NCI-H146 (cell line): ENCODE measurements at places on chromosomes 13 and 19.

GRCh38 chr13:81012031-81012430 lies 671.1 kb upstream of the SPRY2 start:
- DNase-seq: no peak

GRCh38 chr19:52648336-52649016 lies 10.3 kb upstream of the ZNF83 start:
- no peak for DNase-seq

GRCh38 chr19:56106397-56106849 lies 14.7 kb downstream of the ZNF787 start:
- no peak for DNase-seq

DNA sequence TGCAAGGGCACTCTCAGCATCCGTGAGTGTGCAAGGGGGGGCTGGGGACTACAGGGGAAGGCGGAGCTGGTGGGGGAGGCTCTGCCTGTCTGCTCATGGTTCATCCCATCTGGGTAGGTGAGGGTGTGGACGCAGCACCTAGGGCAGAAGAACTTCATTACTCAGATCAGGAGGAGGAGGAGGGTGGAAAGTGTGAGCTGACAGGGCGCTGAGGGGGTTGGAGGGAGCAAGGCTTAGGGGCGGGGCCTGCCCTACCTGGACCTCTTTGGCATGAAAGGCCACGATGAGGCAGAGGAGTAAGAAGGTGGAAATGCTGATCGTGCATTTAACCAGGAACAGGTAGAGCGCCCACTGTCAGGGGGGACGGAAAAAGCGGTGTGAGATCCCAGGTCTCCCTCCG lies 4.5 kb downstream of the KCNN4 start:
- DNase-seq: no peak

GRCh38 chr13:110151462-110151861 lies 155.5 kb downstream of the COL4A1 start:
- DNase-seq: no peak

GRCh38 chr19:3403489-3404323 lies 37.3 kb downstream of the NFIC start:
- no peak for DNase-seq

DNA sequence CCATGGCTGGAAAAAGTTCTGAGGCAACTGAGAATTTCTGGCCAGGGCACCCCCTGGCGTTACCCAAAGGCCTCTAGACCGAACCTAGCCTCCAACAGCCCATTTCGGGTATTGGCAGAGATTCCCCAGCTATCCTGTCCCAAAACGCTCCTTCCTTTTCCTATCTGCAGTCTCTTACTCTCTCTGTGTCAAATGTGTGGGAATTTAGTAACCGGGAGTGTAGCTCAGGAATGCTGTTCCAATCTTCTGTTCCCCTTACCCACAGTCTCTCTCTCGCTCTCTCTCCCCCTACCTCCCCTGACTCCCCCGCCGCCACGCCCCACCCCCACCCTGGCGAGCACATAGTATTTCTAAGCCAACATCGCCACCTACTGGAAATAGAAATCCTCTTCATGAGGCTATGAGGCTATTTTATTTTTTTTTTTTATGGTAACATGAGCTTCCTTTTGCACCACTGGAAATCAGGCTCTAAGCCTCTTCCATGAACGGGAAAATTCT lies 27.0 kb downstream of the OXGR1 start:
- DNase-seq: no peak

DNA sequence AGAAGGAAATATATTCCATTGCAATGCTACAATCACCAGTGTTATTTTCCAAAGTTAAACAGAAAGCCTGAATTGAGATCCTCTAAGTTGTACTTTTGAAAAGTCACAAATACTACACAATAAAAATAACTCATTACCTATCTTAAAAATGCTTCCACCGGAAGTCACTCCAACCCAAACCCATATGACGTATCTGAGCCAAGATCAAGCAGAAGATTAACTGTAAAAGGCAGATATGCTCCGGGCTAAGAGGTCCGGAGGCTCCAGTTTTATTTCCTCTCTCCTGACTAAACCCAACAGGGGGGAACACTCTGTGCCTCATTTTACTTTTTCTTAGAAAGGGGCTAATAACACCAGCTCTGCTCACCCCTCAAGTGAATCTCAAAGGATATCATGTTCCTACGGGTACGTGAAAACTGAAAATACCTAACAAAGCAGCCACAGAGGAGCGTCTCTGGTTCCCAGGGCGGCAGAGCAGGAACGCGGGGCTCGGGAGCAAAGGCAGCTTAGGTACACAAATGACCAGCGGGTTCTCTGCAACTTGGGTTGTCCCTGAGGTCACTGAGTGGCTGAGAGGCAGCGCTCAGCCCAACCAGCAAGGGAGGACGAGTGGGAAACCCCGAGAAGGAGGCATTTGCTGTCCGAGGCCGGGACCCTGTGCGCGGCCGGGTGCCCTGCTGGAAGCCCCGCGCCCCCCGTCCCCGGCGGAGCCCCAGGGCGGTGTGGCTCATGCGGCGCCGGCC lies 750 bp downstream of the RAB20 start:
- DNase-seq: peak; percentile 75

- peak; percentile 22 for DNase-seq
These were observed 818.4 kb downstream of the DIAPH3 start for GRCh38 chr13:59345311-59345710.

GRCh38 chr13:21625366-21625765 lies 21.4 kb upstream of the MICU2 start:
- DNase-seq: no peak

DNA sequence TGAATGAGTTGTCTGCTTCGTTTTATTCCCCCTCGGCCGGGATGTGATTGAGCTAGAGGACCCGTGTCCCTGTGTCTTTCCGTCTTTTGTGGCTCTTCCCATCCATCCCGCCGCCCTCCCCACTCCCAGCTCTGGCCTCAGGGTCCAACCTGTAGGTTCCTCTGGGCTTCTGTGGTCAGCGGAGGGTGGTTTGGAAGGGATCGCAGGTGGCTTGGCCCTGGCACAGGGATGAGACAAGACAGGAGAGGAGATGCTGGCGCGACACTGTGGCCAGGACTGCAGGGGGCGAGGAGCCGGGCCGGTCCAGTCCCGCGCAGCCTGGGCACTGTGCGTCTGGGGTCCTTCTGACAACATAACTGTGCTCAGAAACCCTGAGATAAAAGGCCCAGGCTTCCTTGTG lies 2.0 kb downstream of the EVI5L start:
- no peak for DNase-seq

GRCh38 chr19:34960940-34961679 lies 2.9 kb downstream of the ZNF792 start:
- no peak for DNase-seq

DNA sequence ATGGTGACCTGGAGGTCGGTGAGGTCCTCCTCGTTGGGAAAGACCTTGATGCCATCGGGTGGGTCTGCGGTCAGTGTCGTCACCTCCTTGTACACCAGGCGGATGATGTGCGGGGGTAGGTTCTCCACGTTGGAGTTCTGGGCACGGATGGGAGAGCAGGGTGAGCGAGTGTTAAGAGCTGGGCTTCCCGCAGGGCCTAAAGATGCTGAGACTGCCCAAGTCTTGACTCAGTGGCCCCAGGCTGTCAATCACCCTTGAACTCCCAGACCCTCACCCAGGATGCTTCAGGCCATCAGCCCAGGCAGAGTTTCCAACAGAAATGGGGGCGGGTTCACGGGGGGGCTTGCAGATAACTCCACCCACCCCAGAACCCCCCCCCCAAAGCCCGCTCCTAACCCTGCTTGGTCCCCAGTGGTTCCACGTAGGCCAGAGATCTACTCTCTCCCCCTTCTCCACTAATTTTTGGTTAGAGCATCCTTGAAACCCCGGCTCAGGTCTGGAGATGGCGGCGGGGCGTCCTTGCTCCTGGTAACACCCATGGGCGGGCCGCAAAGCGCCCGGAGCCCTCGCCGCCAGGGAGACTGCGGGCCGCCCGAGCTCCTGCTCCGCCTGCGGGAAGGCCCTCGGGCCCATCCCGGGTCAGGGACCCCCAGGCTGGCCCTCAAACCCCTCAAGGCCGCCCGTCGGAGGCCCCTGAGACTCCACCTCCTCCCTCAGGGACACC lies 600 bp downstream of the UBE2S start:
- DNase-seq: peak; percentile 56

DNA sequence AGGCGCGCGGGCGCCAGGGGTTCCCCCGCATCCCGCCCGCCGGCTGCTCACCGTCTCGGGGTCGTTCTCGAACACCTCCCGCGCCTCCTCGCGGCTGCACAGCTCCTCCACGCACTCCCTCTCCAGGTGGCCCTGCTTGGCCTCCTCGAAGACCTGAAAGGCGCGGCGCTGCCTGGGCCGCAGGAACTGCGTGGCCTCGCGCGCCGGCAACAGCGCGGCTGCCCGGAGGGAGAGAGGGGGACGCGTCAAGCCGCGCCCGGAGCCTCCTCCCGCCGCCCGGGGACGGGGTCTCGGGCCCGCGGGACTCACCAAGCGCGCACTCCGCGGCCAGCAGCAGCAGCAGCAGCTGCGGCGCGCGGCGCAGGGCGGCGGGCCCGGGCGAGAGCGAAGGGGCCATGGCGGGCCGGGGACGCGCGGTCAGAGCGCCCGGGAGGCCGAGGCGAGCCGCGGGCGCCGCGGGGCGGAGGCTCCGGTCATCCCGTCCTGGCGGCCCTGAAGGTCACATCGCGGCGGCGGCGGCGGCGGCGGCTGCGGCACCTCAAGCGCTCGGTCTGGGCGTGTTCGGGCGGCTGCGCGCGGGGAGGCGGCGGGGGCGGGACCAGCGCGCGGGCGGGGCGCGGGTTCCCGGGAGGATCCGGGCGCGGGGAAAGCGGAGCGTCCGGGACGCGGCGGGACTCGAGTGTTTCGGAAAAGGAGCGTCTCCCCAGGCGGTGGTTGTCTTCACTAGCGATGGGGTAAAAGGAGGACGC lies at the start of gene GAS6:
Gene GAS6 (minus strand): TSS at position 553 of the 749 bp plus-strand sequence. CDS start 156 bp downstream, at position 397.
- DNase-seq: peak; percentile 60

- DNase-seq: peak; percentile 96
These were observed 4.1 kb upstream of the KCNC3 start for GRCh38 chr19:50333235-50333736.

GRCh38 chr19:2333807-2334211 lies 5.3 kb downstream of the SPPL2B start:
- DNase-seq: no peak

GRCh38 chr19:46919324-46919723 lies 58.5 kb downstream of the ARHGAP35 start:
- no peak for DNase-seq

DNA sequence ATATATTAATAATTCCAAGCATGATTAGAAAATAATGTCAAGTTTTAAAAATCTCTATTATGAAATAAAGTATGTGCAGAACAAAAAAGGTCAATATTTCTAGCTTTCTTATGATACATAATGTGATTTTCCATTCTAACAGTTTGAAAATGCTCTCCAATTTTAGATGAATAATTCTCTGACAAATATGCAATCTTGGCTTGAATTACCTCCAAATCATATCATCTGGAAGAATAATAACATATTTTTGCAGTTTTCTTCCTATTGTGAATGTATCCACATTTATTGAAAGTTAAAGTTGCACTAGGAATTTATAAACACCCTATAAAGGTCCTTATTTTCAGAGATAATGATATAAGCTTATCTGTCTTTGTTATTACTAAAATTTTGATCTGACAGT lies 548.5 kb upstream of the SLC10A2 start:
- DNase-seq: no peak

- no peak for DNase-seq
These were observed 446.4 kb downstream of the GPC6 start for GRCh38 chr13:93672996-93673395.

DNA sequence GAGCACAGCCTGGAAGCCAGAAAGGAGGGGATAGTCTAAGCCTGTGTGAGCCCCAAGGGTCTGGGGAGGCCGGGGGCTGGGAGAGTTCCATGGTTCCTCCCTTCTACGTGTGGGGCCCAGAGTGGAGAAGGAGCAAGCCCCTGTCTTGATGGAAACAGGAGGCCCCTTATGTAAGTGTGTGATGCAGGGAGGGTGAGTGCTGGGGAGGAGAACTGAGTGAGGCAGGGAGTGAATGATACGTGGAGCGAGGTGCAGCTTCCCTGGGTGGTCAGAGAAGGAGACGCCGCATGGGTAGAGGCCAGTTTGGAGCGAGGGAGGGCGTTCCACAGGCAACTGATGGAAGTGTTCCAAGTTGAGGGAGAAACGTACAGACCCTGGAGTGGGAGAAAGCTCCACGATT lies 16.0 kb downstream of the MAG start:
- DNase-seq: no peak

GRCh38 chr19:944663-945241 lies 18.9 kb downstream of the ARID3A start:
- no peak for DNase-seq

DNA sequence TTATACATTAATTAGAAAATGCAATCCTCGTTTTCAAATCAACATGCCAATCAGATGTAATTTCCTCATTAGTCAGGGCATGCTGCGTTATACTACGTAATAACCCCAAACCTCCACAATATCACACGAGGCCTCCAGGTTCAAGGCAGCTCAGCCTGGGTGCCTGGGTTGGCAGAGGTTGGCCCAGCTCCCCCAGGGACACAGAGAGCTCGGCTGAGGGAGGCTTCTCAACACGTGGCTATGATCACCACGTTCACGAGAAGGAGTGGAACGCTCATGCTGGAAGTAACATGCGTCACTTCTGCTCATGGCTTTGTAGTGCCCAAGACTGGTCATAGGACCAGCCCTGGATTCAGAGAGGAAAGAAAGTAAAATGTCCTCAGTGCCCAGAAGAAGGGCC lies 144.9 kb upstream of the SOX1 start:
- no peak for DNase-seq

DNA sequence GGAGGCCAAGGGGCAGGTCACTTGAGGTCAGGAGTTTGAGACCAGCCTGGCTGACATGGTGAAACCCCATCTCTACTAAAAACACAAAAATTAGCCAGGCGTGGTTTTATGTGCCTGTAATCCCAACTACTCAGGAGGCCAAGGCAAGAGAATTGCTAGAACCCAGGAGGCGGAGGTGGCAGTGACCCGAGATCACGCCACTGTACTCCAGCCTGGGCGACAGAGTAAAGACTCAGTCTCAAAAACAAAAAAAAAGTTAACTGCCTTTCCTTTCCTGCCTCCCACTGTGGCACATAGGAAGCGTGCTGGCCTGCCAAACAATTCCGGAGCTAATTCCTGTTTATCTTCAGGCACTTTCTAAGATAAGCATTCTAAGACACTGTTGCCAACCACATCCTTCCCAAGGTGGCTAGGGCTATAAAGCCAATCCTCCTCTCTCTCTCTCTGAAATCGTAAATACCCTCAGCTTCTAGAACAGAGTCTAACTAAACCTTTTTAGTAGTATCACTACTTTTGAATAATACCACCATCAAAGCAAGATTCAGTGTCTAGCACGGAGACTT lies 21.6 kb downstream of the SLC25A30 start:
- no peak for DNase-seq

GRCh38 chr19:1274852-1275259 lies 474 bp upstream of the FAM174C start:
- DNase-seq: no peak

- no peak for DNase-seq
These were observed at the start of gene GRK1 for GRCh38 chr13:113666951-113667701. Gene GRK1, plus strand, starts transcription at chr13:113667219. Its CDS starts 168 bp downstream, at chr13:113667387.

DNA sequence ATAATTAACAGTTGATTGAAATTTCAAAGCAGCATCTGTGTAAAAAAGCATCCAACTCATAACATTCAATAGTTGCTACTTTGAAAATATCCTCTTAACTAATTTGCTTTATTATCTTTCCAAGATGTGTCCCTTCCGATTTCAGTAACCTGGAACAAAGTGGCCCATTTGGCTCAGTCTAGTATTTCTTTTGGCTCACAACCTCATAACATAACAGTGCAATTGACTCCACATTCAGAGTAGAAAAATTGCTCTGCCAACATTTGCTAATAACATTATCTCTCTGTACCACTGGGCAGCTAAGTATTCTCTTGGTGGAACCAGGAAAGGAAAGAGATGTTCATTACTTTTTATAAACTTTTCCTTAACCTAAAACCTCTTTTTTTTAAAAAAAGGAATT lies 571.1 kb upstream of the ARGLU1 start:
- DNase-seq: no peak
